Natural killer cell (primary cell): ENCODE measurements at places on chromosomes 1 and 21. TPM values are rescaled to one million over a fixed set of nuclear protein-coding genes. Genes with fewer than 3 reads are reported as not detected.

DNA sequence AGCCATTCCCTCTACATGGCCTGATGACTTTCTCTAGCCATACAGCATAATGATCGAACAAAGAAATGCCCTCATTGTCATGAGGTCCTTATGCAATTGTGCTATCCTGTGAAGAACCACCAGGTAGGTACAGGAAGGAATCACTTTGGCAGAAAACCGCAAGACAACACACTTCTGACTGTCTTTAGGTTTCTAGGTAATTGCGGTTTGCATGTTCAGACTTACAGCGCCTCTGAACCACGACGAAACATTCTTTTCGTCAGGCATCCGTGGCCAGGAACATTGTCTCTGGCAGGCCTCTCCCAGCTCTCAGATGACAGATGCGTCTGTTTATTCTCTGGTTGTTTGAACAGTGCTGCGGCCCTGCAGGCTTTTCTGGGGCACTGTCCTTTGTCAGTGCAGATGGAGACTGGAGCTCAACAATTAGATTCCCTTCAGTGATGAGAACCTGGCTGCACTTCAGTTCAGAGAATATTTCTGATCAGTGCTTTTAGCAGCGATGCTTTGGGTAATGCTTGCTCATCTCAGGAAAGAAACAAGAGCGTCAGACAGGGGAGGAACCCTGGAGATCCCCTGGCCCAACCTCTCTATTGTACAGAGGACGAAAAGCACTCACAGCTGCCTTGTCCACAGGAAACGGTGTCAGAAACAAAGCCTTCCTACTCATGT lies 63.4 kb downstream of the B3GALT5 start:
- no peak for DNase-seq

DNA sequence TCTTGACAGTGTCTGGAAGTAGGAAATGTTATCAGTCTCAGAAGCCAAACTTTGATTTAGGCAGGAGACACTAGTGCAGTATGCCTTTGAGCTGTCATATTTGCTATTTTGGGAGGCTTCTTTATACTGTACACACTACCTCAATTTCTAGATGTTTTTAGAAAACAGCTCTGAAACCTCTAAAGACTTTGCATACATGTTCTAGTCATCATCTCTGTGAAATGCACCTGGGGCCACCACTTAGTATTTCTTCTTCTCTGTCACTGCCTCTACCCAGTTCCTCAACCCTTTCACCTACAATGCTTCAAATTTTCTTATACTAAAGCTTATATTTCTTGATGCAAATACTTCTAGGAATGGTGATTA lies 29.1 kb upstream of the PLA2G4A start:
- DNase-seq = no peak

DNA sequence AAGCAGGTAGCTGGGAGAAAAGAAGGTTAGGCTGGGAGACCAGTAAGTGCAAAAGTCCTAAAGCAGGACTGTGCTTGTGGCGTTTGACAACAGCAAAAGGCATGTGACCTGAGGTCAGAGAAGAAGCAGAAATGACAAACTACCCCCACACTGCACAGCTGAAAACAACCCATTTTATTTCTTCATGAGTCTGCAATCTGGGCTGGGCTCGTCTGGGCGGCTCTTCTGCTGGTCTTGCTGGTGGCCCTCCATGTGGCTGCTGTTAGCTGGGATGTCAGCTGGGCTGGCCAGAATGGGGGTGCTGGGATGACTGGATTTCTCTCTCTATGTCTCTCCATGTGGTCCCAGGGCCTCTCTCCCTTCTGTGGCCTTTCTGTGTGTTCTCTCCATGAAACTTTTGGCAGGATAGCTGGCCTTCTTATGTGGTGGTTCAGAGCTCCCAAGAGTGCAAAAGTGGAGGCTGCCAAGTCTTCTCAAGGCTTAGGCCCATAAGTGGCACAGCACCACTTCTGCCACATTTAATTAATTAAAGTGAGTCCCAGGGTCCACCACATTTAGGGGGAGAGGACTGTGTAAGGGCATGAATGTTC lies 128.6 kb downstream of the RIPK4 start:
- DNase-seq = no peak

GRCh38 chr1:220458936-220459335 lies 69.0 kb upstream of the MARK1 start:
- no peak for DNase-seq

- DNase-seq = no peak
Measured at GRCh38 chr1:185442050-185442449, 125.0 kb upstream of the IVNS1ABP start.

DNA sequence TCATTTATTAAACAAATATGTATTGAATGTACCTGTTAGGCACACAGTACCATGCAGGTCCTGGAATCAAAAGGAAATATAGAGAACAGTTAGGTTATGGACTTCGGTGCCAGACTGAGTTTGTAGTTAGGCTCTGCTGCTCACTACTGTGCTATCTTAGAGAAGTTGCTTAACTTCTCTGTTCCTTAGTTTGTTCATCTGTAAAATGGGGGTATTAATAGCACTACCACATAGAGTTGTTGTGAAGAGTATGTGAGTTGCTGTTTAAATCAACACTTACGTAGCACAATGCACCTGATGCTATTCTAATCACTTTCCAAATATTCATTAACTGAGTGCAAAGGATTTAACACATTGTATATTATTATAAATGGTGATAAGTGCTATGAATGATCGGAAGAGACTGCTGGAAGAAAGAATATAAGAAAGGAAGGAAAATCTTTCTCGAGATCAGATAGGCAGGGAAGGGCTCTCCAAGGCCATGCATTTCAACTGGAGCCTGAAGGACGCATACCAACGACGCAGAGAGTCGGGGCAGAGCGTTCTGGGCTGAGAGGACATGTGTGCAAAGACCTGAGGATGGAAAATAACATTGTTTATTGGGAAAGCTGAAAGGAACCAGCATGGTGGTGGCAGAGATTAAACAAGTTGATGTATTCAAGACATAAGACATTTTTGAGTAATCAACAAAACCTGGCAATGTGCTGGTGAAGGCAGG lies 3.5 kb upstream of the AKNAD1 start:
- no peak for DNase-seq

GRCh38 chr1:216596281-216596862 lies 126.9 kb downstream of the ESRRG start:
- no peak for DNase-seq

- peak; percentile 2 for DNase-seq
Measured at GRCh38 chr1:87327376-87328271, 1.1 kb upstream of the LMO4 start.

GRCh38 chr1:153682730-153683129 lies 4.2 kb downstream of the NPR1 start:
- DNase-seq = no peak

- DNase-seq = peak; percentile 85
Measured at GRCh38 chr1:194289569-194290266, 1103.3 kb upstream of the B3GALT2 start.

DNA sequence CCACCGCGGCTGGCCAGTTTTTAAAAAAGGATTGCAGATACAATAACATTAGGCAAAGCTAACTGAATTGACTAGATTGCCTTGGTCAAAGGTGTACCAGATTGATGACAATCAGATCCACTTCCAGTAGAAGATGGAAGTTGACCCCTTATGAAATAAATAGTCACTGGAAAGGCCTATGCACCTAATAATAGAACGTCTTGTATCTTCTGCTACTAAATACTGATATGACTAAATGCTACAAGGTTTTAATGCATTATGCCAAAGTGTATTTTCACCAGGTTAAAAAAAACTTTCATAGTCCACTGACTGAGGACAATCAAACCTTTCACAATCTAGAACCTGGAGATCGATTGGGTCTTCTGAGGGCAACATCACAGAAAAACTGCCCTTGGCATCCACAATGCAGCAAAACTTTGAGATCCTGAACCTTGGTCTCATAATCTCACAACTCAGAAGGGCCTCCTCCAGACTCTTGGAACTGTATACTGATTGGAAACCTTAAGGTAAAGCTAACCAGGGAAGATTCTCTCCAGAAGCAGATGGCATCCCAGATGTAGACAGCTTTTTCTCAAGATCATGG lies 7.8 kb upstream of the RBBP5 start:
- no peak for DNase-seq

DNA sequence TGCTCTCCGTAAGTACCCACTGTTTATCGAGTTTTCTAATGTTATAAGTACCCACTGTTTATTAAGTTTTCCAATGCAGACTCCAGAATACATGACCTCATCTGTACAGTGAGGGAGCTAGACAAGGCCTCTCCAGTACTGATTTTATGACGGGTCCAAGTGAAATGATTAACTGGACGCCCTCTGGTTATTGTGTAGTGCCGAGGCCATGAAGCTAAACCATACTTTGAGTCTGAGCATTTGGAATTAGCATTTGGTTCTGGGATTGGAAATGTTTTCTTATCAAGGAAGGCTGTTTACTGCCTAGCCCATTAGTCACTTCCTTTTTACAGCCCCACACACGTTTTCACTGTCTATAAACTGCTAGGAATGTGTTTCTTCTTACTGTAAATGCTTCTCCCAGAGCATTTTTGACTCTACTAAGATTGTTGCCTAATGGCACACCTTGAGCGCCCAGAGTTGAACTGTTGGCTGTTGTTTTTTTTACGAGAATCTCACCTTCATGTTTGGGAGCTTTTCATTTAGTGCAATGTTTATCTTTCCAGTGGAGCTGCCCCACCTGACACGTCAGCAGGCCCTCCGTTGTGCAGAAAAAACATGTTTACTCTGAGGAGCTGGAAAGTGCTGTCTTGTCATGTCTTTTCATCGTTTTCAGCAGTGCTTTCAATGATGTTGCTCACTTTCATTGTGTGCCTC lies 26.9 kb downstream of the SPATA46 start:
- no peak for DNase-seq

DNA sequence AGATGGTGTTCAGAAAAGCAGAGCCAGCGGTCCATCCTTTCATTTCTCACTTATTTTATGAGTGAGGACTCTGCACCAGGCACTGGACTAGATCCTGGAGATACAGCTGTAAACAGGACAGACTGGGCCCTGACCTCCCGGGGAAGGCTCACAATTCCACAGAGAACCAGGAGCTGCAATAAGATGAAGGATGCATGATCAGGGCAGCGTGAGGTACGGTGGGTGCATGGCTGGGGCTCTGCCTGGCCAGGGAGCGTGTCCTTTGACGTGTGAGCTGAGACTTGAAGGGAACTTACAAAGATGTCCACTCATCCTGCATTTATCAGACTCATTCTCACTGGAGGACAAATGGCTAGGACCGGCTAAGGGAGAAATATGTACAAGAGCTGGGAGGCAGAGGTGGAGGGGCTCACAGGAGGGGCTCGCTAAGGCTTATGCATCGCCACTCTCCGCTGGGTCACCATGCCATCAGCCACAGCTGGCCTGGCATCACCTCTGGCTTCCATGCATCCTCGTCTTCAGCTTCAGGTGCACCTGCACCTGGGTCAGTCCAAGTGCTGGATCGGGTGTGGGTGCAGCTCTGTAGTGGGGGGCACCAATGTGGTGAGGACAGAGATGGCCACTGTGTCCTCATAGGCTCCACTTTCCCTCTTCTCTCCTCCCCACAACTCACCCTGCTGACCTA lies 213.9 kb downstream of the TOMM20 start:
- DNase-seq = no peak

- no peak for DNase-seq
Measured at GRCh38 chr1:229296541-229296941, 25.6 kb downstream of the RAB4A start.

DNA sequence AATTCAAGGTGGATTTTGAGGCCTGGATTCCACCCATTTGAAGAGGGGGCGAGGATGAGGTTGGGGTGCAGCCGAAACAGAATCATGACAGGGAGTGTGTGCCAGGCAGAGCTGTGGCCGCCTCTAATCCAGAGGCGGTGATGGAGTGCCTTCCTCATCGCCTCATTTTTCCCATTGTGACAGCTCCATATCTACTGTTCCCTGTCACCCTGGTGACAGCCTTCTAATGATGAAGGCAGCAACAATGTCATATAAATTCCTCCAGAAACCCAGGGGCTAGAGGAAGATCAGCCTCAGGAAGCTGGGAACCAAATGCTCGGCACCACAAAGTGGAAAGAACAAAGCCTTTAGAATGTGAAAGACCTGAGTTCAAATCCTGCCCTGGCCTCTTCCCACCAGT lies 42.0 kb downstream of the LRRN2 start:
- no peak for DNase-seq

- DNase-seq = no peak
Measured at GRCh38 chr1:18032172-18032859, 75.3 kb upstream of the IGSF21 start.

DNA sequence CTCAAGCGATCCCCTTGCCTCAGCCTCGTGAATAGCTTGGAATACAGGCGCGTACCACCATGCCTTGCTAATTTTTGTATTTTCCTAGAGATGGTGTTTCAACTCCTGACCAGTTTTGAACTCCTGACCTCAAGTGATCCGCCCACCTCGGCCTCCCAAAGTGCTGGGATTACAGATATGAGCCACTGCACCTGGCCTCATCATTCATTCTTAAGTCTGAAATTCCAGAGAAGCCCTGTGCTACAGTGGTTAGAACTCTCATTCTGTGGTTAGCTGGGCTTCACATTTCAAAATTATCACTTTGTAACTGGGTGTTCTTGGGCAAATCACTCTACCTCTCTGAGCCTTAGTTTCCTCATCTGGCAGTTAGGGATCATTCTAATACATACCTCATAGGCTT lies 86.1 kb upstream of the POU3F1 start:
- no peak for DNase-seq

DNA sequence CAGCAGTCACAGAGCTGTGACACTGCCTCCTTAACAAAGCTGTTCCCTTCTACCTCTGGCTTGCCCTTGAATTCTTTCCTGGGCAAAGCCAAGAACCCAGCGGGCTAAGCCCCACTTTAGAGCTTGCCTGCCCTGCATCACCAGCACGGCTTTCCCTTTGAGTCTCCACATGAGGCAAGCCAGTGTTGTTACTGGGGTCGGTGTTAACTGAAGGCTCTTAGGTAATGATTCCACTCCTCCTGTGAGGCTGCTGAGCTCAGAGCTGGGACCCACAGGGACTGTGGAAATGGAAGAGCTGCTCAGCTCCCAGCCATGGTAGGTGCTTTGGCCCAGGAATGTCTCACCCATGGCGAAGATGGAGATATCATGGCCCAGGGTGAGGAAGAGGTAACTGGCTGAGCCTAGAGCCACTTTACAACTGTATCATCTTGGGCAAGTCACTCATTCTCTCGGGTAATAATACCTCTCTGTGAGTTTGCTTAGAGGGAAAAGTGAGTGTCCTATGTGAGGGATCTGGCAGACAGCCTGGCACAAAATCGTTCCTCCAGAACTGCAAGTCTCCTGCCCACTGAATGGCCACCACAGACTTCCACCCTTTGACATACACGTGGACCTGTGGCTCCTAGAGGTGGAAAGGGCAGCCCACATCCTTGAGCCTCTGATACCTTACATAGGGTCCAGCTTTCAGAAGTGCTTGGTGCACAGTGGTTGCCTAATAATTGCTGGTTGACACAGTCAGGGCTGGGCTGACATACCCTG lies 654.1 kb downstream of the PTPRU start:
- no peak for DNase-seq

- DNase-seq = no peak
Measured at GRCh38 chr1:33286451-33287185, 30.3 kb downstream of the ZNF362 start.

Gene SPRR4
- not detected for total RNA-seq

Gene CELF3
- not detected for total RNA-seq

Gene ENAH
- total RNA-seq = not detected

Gene RNU1-1
- total RNA-seq = 3,038 TPM

Gene C2CD4D
- total RNA-seq = 0.20 TPM

Gene CREG1
- total RNA-seq = 8.9 TPM

Gene PRAMEF25
- not detected for total RNA-seq

Gene FCRL6
- total RNA-seq = 298 TPM

Gene IGFN1
- not detected for total RNA-seq

Gene NBPF9
- 25.3 TPM for total RNA-seq

Gene ERG
- total RNA-seq = 0.58 TPM

Gene RNF11
- 68.3 TPM for total RNA-seq

Gene NPL
- 10.6 TPM for total RNA-seq

Gene RGS18
- total RNA-seq = 4.5 TPM
